Suppressor macrophage treated with lipopolysaccharide for 1 hour (primary cell): ENCODE measurements at places on chromosomes 7 and 10.

- DNase-seq = no peak
Measured at GRCh38 chr7:42493436-42494198, 256.6 kb upstream of the GLI3 start.

GRCh38 chr10:114603948-114604347 is 54.1 kb downstream of the ABLIM1 start:
- no peak for DNase-seq

- DNase-seq = no peak
Measured at GRCh38 chr10:117312430-117312829, 62.8 kb downstream of the PDZD8 start.

DNA sequence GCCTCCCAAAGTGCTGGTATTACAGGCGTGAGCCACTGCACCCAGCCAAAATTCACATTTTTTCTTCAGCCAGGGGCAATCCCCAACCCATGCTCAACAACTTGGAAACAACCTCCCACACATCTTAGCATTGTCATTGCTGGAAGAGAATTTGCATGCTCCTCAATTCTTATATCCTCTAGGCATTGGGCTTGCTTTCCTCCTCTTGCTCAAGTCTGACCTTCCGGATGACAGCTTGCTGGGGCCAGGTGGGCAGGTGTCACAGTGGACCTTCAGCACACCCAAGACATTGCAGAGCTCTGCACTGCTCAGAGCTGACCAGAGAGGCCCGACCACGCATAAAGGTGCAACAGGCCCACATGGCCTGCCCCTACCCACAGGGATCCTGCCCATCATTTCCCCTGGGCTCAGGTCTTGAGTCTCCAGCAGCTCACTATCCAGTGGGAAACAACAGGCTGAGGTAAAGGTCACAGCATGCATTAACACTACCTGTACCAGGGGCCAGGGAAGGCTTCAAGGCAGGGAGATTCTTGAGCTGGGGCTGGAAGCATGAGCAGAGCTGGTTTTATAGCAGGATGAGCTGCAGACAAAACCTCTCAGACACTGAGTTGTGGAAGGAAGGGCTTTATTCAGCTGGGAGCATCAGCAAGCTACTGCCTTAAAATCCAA is 6.8 kb upstream of the GPR15LG start:
- DNase-seq = peak; percentile 33

GRCh38 chr10:86851328-86852207 is 95.1 kb downstream of the BMPR1A start:
- DNase-seq = no peak

- DNase-seq = no peak
Measured at GRCh38 chr10:95533590-95533989, 27.6 kb downstream of the SORBS1 start.
